ENCODE measurements at places on chromosomes 3 and 15. TPM values are rescaled to one million over a fixed set of nuclear protein-coding genes. Genes with fewer than 3 reads are reported as not detected.

Gene CCR9
- 133 TPM for polyA plus RNA-seq

Gene PLA2G4E
- 0.62 TPM for polyA plus RNA-seq

Gene CCNB2
- 19.5 TPM for polyA plus RNA-seq

Gene PLSCR5
- polyA plus RNA-seq = 0.21 TPM

Gene THBS1
- polyA plus RNA-seq = 26.2 TPM

Gene EPHB1
- 0.46 TPM for polyA plus RNA-seq

Gene FBXW12
- 0.07 TPM for polyA plus RNA-seq

Gene THPO
- polyA plus RNA-seq = 0.21 TPM

Gene WDR72
- 0.21 TPM for polyA plus RNA-seq

Gene ITPKA
- polyA plus RNA-seq = 0.66 TPM

Gene CD200R1
- polyA plus RNA-seq = 2.5 TPM

Gene PFKFB4
- 3.5 TPM for polyA plus RNA-seq

Gene SSUH2
- 1.0 TPM for polyA plus RNA-seq

Gene HRG
- 0.02 TPM for polyA plus RNA-seq

Gene LCTL
- 0.07 TPM for polyA plus RNA-seq

Gene RTP3
- 0.07 TPM for polyA plus RNA-seq

Gene CCDC13
- polyA plus RNA-seq = 0.59 TPM

Gene GPR62
- 0.02 TPM for polyA plus RNA-seq

GRCh38 chr15:72358650-72359171, 17.1 kb downstream of the HEXA start:
- DNase-seq = no peak

- no peak for DNase-seq
These were observed 11.7 kb downstream of the PXYLP1 start for GRCh38 chr3:141243271-141243707.

GRCh38 chr3:147415874-147416273, 6.7 kb downstream of the ZIC1 start:
- DNase-seq = no peak

GRCh38 chr15:33104212-33104611, 90.3 kb downstream of the FMN1 start:
- DNase-seq = peak; percentile 69

GRCh38 chr3:128320551-128321340, 145.9 kb downstream of the DNAJB8 start:
- DNase-seq = no peak

DNA sequence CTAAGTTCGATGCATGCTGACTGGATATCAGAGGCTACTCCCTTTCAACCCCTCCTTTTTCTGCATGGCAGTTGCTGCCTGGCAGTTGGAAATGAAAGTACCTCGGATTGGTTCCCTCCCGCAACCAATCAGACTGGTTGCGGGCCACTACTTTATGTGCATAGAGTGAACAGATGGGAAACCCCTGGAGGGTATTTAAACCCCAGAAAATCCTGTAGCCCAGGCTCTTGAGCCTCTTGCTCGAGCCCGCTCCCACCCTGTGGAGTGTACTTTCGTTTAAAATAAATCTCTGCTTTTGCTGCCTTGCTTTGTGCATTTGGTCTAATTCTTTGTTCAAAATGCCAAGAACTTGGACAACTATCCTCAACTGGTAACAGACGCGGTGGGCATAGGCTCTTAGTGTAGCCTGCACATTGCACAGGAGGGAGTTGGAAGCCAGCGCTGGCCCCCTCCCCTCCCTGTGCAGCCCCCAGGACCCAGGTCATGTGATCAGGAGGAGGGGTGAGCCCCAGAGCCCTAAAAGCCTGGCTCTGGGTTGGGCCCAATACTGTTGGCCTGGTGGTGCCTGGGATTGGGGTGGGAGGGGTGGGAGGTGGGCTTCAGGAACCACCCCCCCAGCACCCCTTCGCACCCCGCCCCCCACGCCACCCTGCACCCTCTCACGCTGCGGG, 26.8 kb downstream of the RHCG start:
- DNase-seq = no peak

- DNase-seq = no peak
These were observed 41.4 kb downstream of the CHSY1 start for GRCh38 chr15:101210466-101210865.

DNA sequence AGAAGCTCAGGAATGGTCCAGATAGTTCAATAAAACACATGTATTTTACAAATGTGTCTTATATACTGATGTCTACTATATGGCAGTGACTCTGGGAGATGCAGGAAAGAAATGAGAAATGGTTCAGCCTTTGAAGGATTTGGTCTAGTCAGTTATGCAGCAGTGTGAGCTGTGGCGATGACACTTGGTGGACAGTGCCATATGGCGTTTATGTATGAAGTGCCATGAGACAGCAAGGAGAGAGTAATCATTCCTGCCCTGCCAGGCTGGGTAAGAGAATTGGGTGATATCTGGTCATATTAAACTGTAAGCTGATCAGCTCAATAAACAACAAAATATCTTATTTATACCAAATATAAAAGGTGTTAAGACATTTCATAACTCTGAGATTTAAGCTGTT, 47.6 kb upstream of the ANP32A start:
- DNase-seq = no peak

GRCh38 chr3:171796625-171797264, 13.5 kb downstream of the PLD1 start:
- no peak for DNase-seq

- no peak for DNase-seq
These were observed 61.6 kb downstream of the GLCE start for GRCh38 chr15:69222002-69222474.

- no peak for DNase-seq
These were observed 122.9 kb upstream of the PTPRG start for GRCh38 chr3:61438253-61439121.

- DNase-seq = no peak
These were observed 53.6 kb downstream of the SUMF1 start for GRCh38 chr3:4413467-4413866.

- no peak for DNase-seq
These were observed 36.8 kb upstream of the SEC13 start for GRCh38 chr3:10357592-10358308.

- peak; percentile 44 for DNase-seq
These were observed 120.3 kb downstream of the ETFA start for GRCh38 chr15:76190751-76191538.

DNA sequence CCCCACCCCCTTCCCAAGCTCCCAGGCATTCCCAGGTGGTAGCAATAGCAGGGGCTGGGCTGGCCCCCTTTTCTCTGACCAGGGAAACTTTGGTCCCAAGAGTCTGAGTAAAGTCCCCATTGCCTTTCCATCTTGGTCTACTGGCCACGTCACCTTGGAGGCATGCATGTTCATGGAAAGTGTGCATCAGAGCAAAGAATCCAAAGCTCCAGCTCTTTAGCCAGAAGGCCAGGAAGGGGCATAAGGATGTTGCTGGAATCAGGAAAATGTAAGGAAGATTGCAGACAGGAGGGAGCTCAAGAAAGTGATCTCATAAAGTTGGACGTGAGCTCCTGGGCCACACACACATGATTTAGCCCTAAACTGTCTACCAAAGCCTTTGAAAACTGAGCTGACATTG, 63.6 kb downstream of the KBTBD12 start:
- DNase-seq = no peak

- DNase-seq = no peak
These were observed 367.9 kb upstream of the GBE1 start for GRCh38 chr3:82129221-82129801.

DNA sequence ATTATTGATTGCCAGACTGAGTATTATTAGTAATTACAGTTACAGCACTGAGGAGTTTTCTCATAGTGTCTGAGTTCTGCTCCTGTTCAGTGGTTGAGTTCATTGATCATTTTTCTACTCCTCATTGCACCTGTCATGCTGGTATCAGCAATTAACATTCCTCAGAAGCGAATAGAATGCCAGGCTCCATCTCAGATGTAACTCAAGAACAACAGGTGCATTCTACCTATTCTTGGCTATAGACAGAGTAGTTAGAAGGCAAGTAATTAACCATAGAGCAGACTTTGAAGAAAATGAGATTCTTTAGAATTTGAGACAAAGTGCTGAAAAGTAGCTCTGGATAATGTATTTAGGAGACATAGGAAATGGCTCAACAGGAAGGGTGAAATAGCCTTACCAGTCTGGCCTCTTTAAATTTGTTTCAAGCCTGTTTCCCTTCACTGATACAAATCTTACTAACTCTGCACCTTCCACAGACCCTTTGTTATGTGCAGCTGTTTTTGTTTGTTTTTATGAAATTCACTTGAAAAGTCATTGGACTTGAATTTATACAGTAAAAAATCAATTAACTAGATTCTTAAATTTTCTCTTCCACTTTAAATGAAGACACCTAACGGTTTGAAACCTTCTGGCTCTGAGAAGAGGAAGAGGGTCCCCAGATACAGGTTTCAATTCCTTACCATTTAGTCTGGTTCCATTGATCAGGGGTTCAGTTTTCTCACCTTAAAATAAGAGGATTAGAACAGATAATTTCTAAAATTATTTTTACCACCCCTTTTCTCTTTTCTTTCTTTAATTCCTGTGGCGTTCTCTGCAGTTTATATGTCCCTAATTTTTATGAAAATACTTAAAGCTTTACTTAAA, 109.6 kb downstream of the FNDC3B start:
- no peak for DNase-seq

DNA sequence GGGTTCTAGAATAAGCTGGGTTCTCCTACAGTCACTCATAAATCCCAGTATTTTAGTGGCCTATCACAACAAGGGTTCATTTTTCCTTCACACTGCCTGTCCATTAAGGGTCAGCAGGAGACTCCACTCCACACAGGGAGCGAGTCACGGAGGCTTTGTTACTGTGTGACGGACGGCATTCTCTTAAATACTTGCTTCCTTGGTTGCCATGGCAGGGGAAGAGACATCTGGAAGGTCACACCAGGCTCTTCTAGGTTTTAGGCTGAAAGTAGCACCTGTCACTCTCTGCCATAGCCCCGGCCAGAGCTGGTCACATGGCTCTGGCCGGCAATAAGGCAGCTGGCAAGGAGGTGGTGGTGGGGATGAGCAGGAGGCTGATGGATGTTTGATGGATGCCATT, 89.4 kb upstream of the ANKRD34C start:
- no peak for DNase-seq

DNA sequence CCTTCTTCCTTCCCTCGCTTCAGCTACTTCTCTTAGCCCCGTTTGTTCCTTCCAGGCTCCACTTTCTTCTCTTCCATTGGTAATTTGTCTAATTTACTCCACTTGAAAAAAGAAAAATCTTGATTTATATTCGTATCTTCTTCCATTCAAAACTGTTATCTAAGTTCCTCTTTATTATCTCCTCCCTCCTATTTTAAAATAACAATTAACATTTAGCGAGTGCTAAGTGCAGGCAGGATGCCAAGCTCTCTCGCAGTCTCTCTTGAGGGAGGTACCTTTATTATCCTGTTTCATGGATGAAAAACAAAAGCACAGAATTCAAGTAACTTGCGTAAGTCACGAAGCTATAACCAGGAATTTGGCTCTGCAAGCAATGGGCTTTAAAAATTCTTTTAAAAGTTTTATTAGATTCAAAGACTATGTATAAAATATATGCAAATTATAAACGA, 418.9 kb upstream of the NAALADL2 start:
- DNase-seq = no peak

GRCh38 chr3:100756441-100756840, 47.1 kb downstream of the TFG start:
- no peak for DNase-seq

DNA sequence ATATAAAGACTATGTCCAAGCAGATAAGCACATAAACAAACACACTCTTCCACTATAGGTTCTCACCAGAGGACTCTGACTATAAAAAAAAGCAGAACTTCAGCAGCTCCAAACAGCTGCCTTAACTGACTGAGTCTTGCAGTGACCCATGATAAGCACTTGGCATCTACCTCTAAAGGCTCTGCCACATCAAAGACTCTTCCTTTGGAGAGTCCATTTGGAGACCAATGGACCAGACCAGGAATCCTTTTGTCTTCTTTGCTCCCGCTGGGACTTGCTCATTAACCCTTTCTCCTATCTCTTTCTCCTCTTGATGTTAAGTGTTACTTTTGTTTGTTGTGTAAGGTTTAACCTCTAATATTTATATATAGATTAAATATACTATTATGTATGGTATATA, 424.1 kb downstream of the RSL24D1 start:
- DNase-seq = no peak

- no peak for DNase-seq
These were observed 21.9 kb downstream of the FSTL1 start for GRCh38 chr3:120428924-120429323.

DNA sequence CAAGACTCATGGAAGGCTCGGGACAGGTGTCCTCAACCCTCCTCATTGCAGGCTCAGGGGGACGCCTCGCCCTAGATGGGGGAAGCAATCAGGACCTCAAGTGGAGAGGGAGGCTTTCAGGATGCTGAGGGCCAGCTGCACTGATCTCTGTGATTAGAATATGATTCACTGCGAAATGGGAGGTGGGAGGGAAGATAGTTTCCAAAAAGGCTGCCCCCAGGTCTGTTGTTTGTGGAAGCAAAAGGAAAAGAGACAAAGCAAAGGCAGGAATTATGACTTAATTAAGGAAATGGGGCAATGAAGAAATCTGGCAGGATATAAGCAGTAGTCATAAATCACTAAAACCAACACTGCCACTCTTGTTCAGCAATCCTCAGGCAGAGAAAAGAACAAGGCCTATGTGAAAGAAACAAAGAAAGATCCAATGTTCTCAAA, 85.6 kb upstream of the ABHD17C start:
- DNase-seq = no peak

DNA sequence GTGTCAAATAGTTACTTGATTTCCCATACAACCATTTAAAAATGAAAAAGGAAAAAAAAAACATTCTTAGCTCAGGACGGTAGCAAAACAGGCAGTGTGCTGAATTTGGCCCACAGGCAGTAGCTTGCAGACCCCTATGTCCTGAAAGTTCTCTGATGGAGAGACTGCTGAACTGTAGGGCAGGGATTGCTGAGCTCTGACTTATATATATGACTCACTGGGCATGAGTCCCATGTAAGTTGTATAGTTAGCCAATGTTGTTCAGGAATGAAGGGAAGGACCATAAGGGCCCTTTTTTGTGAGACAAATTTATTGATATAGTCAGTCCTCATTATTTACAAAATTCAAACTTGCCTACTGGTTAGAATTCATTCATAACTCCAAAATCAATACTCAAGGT, 36.9 kb upstream of the FRMD4B start:
- DNase-seq = no peak
